ENCODE measurements at places on chromosomes 3 and 15.

DNA sequence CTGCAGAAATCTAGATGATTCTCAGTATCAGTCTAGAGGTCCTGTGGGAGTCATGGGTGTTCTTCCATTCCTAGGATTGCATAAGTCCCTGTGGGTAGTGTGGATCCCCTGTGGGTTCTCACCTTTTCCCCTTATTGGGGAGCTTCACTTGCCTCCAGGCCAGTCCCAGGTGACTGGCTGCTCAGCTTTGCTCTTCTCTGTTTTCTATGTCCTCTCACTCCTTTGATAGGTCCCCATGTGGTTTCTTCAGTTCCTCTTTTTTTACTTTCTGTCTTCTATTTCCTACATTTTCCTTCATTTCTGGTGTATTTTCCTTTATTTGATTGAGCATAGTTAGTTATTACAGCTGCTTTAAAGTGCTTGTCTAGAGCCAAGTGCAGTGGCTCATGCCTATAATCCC lies 10.9 kb downstream of the TEX55 start:
- no peak for DNase-seq

GRCh38 chr3:125142940-125143339 lies 69.6 kb downstream of the SLC12A8 start:
- no peak for DNase-seq

DNA sequence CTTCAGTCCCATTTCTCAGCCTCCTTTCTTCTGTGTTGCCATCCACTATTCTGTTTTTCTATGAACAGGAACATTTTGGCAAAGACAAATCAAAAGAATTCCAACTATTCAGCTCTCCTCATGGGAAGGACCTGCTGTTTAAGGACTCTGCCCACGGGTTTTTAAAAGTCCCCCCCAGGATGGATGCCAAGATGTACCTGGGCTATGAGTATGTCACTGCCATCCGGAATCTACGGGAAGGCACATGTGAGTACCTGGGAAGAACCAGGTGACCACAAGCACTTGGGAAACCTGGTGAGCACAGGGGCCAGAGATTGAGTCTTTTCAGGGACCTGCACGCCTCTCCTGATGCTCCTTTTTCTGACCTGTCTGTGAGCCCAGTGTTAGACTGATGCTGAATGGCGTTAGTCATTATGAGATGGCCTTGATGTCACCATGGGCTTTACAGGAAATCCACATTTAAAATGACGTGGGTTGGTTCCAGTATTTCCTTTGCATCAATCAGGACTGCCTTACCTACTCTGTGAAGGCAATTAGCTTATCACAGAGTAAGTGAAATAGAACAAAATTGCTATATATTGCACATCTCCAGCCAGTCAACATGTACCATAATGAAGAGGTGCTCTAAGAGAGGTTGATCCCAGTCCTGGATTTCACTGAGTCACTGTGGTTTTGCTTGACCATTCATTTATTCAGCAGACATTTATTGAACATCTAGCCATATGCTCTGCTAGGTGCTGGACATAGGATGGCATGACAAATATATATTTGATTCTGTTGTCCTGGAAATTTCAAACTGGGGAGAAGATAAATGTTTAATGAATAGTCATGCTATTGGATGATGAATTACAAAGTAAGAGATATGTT lies 11.7 kb downstream of the TF start:
- no peak for DNase-seq

- no peak for DNase-seq
These were observed 1.3 kb downstream of the EIF2AK4 start for GRCh38 chr15:39935241-39935640.

GRCh38 chr3:143367171-143367570 lies 247.6 kb downstream of the CHST2 start:
- DNase-seq: no peak

- DNase-seq: peak; percentile 41
These were observed 86.2 kb upstream of the PIAS1 start for GRCh38 chr15:67967871-67968431.

DNA sequence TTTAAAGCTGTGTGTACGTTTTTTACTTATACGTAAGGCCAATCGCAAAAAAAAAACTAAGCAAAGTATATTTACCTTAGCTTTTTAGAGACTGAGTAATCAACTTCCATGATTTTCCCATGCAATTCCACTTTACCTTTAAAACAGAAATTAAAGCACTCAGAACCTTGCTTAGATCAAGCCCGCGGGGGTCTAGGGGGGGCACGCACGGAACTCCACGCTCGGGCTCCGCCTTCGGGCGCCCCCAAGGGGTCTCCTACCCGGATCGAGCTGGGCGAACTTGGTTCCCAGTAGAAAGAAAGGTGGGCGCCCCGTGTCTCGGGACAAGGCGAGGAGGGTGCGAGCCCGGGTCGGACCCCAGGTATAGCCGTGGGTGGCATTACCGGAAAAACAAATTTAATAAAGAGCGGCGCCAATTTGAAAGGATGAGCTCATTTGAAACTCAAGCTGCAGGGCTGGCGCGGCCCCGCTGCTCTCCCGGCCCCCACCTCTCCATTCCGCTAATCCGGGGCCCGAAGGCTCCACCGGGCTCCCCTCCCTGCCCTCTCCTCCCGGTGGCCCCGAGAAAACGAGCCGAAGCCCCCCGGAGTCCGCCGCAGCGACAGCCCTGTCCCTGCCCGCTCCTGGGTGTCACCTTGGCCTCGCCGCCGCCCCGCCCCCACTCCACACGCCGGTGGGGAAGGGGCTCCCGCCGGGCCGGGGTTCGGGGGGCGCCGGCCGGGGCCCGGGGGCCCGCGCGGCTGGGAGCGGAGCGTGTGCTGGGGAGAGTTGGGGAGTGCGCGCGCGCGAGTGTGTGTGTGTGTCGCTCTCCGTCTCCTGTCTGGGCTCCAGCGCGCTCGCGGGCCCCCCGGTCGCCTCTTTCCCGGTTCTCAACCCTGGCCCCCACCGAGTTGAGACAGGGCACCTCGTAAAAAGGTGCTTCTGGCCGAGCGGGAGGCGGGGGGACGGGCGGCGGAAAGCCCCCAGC lies 1.5 kb downstream of the IGF2BP2 start:
- DNase-seq: peak; percentile 55

- DNase-seq: no peak
These were observed 91.8 kb downstream of the TOP2B start for GRCh38 chr3:25572919-25573385.

DNA sequence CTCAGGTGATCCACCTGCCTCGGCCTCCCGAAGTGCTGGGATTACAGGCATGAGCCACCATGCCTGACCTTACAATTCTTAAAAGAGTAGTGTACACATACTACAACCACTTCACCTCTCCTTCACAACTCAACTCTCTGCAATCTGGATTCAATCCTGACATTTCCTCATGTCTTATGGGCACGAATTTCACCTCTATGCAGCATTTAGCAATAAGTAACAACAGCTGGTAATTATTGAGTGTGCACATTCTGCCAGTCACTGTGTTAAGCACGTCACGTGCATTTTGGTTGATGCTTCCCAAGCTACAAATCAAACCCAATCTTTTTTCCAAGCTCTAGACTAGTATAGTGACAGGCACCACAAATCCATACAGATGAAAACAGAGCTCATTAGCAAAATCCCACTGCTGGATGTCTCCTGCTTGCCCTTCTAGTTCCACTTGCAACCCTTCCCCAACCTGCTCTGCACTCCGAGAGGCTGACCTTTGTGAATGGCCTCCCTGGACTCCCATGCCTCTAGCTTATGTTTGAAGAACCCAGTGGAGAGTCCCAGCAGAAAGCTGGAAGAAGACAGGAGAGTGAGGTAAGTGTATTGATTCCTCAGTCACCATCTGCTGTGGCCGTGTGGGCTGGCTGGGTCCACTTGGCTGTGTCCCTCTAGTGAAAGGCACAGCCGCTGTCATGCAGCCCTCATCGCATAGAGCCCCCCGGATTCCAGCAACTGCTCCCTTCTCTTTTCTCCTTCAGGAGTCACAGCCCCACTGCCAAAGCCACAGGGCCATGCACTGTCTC lies 176.5 kb downstream of the MEX3B start:
- no peak for DNase-seq

GRCh38 chr15:100263721-100264455 lies 77.9 kb downstream of the ADAMTS17 start:
- no peak for DNase-seq

DNA sequence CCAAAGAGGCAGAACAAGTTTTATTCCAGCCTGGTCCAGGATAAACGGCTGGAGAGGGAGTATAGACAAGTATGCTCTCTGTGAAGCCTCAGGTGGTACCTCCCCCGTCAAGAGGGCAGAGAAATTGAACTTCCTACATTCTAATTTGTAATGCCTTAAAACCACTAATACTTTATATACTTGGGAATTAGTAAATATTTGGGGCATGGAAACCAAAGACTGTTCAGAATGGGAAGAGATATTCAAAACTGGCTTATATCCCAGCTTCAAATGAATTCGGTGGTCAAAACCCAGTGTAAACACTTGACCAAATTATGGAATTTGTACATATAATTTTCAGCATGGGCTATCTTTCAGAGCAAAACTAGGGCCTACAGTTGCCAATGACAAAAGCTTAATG lies 122.6 kb downstream of the FBN1 start:
- no peak for DNase-seq

DNA sequence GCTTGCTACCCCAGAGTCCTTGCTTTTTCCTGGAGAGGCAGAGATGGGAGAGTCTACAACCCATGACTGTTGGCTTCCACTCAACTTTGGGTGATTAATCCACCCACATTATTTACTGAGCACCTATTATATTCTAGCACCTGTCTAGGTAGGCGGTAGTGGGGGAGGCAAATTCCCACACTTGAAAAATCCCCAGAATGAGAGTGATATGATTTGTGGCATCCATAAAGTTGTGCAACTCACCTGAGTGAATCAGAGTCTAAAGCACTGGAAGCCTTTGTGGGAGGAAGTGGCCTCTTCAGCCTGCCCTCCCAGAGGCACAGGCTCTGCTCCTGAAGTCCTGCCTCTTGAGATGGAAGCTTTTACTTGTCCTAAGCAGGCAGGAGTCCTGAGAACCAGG lies 40.4 kb upstream of the CTNNB1 start:
- DNase-seq: peak; percentile 96

GRCh38 chr3:171165499-171165921 lies 139.0 kb upstream of the SLC2A2 start:
- DNase-seq: no peak

Data from SW480 (cell line).